ENCODE measurements at places on chromosomes 3 and 15. TPM values are rescaled to one million over a fixed set of nuclear protein-coding genes. Genes with fewer than 3 reads are reported as not detected.

Gene TRAT1
- 98.7 TPM for total RNA-seq

- no peaks in the 10 kb centered on the region for H3K4me1 ChIP-seq
- no peaks in the 10 kb centered on the region for H3K36me3 ChIP-seq
- H3K27me3 ChIP-seq = no peaks in the 10 kb centered on the region
- no peak overlapping the region for H3K27ac ChIP-seq
- no peak for DNase-seq
Measured at GRCh38 chr3:138400651-138401070, 33.8 kb upstream of the ESYT3 start.

Gene RFT1
- total RNA-seq = 14.4 TPM

Gene CPNE9
- 0.21 TPM for total RNA-seq

DNA sequence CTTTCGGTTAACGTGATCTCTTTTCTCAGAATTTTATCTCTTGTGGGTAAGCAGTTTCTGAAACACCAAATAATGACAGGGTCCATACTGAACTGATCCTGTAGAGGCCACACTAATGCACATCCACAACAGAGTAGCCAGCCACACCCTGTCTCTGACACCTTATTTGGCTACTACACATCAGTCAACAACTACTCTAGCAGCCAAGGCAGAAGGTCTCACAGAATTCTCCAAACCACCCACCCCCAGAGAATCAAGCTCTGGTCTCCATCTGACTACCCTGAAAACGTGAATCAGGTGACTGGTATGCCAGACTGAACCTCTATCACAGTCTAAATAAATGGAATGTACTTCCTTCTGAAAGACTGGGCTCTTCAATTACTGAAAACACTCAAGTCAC lies 38.0 kb downstream of the EDC3 start:
- H3K4me3 ChIP-seq = no peak overlapping the region
- no peak overlapping the region for H3K27ac ChIP-seq
- DNase-seq = no peak
- H3K36me3 ChIP-seq = peaks cover 23% of the 10 kb centered on the region

DNA sequence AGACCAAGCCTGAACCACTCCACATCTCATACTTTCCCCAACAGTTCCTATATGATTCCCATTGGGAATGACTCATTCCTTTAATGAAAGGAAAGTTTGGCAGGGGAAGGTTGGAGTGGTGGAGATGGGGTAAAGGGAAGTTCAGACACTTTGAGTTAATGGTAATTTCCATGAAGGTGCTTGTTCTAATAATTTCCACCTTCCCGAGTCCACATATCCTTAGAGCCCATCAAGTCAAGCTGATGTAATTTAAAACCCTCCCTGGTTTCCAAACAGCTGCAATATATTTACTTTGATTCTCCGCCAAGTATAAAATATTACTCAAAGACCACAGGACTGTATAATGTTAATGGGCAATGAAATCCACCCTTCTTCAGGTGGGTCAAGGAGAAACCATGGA lies 95.0 kb upstream of the GALNT15 start:
- no peaks in the 10 kb centered on the region for H3K4me1 ChIP-seq
- DNase-seq = no peak
- no peak overlapping the region for H3K27ac ChIP-seq
- no peaks in the 10 kb centered on the region for H3K36me3 ChIP-seq
- no peak overlapping the region for H3K4me3 ChIP-seq

Gene SATB1
- 269 TPM for total RNA-seq

GRCh38 chr15:99476413-99477222 lies 89.2 kb upstream of the MEF2A start:
- peak; percentile 38 for DNase-seq
- peaks cover 6% of the 10 kb centered on the region for H3K27me3 ChIP-seq
- no peaks in the 10 kb centered on the region for H3K36me3 ChIP-seq
- peaks cover 40% of the 10 kb centered on the region for H3K4me1 ChIP-seq

GRCh38 chr3:4808637-4809036 lies 170.6 kb upstream of the BHLHE40 start:
- H3K4me1 ChIP-seq = no peaks in the 10 kb centered on the region
- no peak overlapping the region for H3K4me3 ChIP-seq
- no peak for DNase-seq
- no peaks in the 10 kb centered on the region for H3K27me3 ChIP-seq
- peaks cover 28% of the 10 kb centered on the region for H3K36me3 ChIP-seq
- H3K27ac ChIP-seq = no peak overlapping the region

GRCh38 chr15:88448991-88449461 lies 18.2 kb downstream of the MRPL46 start:
- no peak overlapping the region for H3K27ac ChIP-seq
- H3K4me3 ChIP-seq = no peak overlapping the region
- no peak for DNase-seq
- no peaks in the 10 kb centered on the region for H3K36me3 ChIP-seq

Gene PRSS50
- total RNA-seq = not detected

- no peak overlapping the region for H3K27ac ChIP-seq
- peaks cover 86% of the 10 kb centered on the region for H3K36me3 ChIP-seq
- DNase-seq = no peak
Measured at GRCh38 chr15:84647726-84648125, 6.4 kb downstream of the WDR73 start.

- no peaks in the 10 kb centered on the region for H3K27me3 ChIP-seq
- no peaks in the 10 kb centered on the region for H3K4me1 ChIP-seq
- H3K36me3 ChIP-seq = no peaks in the 10 kb centered on the region
- no peak for DNase-seq
- H3K27ac ChIP-seq = no peak overlapping the region
Measured at GRCh38 chr15:96959501-96959900, 629.0 kb downstream of the NR2F2 start.

DNA sequence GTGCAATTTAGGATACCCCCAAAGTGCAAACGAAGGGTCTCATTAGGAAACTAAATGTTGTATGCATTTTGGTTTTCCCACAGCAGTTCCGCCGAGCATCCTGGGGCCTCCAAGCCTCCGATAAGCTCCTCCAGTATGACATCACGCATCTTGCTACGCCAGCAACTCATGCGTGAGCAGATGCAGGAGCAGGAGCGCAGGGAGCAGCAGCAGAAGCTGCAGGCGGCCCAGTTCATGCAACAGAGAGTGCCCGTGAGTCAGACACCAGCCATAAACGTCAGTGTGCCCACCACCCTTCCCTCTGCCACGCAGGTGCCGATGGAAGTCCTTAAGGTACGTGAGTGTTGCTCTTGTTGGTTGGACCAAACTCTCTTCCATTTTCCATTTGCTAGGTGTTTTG lies 120.5 kb upstream of the SAMMSON start:
- no peaks in the 10 kb centered on the region for H3K36me3 ChIP-seq
- no peak overlapping the region for H3K4me3 ChIP-seq
- no peak overlapping the region for H3K27ac ChIP-seq
- H3K4me1 ChIP-seq = no peaks in the 10 kb centered on the region

Gene DCLK3
- total RNA-seq = not detected

GRCh38 chr3:74617776-74618175 lies 3.3 kb upstream of the CNTN3 start:
- H3K27ac ChIP-seq = no peak overlapping the region
- no peaks in the 10 kb centered on the region for H3K4me1 ChIP-seq
- DNase-seq = no peak
- no peaks in the 10 kb centered on the region for H3K36me3 ChIP-seq
- no peak overlapping the region for H3K4me3 ChIP-seq

Gene CYP1A2
- not detected for total RNA-seq

Gene SHC4
- total RNA-seq = 0.13 TPM

- no peaks in the 10 kb centered on the region for H3K27me3 ChIP-seq
- no peak for DNase-seq
- no peak overlapping the region for H3K27ac ChIP-seq
- no peaks in the 10 kb centered on the region for H3K36me3 ChIP-seq
- H3K4me1 ChIP-seq = no peaks in the 10 kb centered on the region
Measured at GRCh38 chr15:77057685-77058084, 13.2 kb downstream of the TSPAN3 start.

GRCh38 chr3:160956785-160957184 lies 148.4 kb downstream of the B3GALNT1 start:
- H3K36me3 ChIP-seq = no peaks in the 10 kb centered on the region
- no peaks in the 10 kb centered on the region for H3K4me1 ChIP-seq
- H3K27ac ChIP-seq = no peak overlapping the region
- H3K4me3 ChIP-seq = no peak overlapping the region
- no peak for DNase-seq

Gene LDHAL6B
- total RNA-seq = not detected

Gene THAP10
- not detected for total RNA-seq

Gene BCL2A1
- total RNA-seq = 26.2 TPM

DNA sequence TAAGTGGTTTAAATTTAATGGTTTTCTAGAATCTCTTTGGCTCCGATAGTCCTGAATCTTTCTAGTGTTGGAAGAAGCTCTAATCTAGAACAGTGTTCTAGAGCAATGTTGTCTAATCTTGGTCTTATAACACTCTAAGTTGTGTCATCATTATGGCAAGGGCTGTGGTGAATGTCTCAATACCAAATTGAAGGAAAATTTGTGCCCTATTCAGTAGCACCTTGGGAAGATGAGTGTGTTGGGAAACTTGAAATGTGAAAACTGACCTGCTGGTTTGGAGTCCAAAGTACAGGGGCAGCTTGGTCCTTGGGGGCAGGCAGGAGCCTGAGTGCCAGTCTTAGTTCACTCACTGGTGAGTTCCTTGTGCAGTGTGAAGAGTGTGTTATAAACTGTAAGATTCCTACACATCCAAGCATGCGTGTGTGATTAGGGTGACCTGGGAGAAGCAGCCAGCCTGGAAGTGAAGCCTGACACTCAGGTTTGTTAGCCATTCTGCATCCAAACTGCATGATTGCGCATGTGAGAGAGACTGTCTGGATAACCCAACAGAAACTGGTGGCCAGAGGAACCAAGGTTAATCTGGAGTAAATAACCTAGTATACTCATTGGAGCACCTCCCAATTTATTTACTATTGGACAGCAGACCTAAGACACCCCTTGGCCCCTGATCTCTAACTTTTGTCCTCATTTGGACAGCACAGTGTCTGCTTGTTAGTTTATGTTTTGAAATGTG lies 14.6 kb downstream of the ZNF592 start:
- no peak overlapping the region for H3K27ac ChIP-seq
- peaks cover 24% of the 10 kb centered on the region for H3K36me3 ChIP-seq
- H3K4me1 ChIP-seq = peaks cover 24% of the 10 kb centered on the region
- H3K4me3 ChIP-seq = no peak overlapping the region
- DNase-seq = no peak
- no peaks in the 10 kb centered on the region for H3K27me3 ChIP-seq

Gene GOLGA8M
- 2.2 TPM for total RNA-seq

DNA sequence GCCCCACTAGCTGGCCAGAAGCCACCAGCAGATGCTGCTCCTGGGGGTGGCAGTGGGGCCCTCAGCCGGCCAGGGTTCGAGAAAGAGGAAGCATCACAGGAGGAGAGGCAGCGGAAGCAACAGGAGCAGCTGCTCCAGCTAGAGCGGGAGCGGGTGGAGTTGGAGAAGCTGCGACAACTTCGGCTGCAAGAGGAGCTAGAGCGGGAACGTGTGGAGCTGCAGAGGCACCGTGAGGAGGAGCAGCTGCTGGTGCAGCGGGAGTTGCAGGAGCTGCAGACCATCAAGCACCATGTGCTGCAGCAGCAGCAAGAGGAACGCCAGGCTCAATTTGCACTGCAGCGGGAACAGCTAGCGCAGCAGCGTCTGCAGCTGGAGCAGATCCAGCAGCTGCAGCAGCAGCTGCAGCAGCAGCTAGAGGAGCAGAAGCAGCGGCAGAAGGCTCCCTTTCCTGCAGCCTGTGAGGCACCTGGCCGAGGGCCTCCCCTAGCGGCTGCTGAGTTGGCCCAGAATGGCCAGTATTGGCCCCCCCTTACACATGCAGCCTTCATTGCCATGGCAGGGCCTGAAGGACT lies 17.5 kb upstream of the APEH start:
- H3K4me3 ChIP-seq = no peak overlapping the region
- H3K27me3 ChIP-seq = no peaks in the 10 kb centered on the region
- DNase-seq = no peak
- H3K27ac ChIP-seq = no peak overlapping the region
- no peaks in the 10 kb centered on the region for H3K36me3 ChIP-seq

All from T-cell (primary cell).